RKO (cell line): ENCODE measurements at places on chromosomes 7 and 10.

GRCh38 chr7:45586542-45587520 lies 12.7 kb downstream of the ADCY1 start:
- no peak for DNase-seq

- DNase-seq, result no peak
Observed at GRCh38 chr10:78944723-78945312, 123.9 kb upstream of the ZMIZ1 start.

GRCh38 chr10:8790390-8790789 lies 735.9 kb downstream of the GATA3 start:
- DNase-seq, result no peak

DNA sequence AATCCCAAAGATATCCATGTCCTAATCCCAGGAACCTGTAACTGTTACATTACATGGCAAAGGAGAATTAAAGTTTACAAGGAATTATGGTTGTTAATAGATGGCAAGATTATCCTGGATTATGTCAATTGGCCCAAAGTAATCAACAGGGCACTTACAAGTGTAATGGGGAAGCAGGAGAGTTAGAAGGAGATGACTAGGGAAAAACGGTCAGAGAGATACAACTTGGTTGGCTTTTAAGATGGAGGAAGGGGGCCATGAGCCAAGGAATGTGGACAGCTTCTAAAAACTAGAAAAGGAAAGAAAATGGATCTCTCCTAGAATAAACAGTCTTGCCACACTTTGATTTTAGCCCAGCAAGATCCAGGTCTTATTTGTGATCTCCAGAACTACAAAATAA lies 3.3 kb downstream of the JMJD1C start:
- DNase-seq, result no peak

- no peak for DNase-seq
Observed at GRCh38 chr7:15228831-15229230, 326.3 kb upstream of the DGKB start.

DNA sequence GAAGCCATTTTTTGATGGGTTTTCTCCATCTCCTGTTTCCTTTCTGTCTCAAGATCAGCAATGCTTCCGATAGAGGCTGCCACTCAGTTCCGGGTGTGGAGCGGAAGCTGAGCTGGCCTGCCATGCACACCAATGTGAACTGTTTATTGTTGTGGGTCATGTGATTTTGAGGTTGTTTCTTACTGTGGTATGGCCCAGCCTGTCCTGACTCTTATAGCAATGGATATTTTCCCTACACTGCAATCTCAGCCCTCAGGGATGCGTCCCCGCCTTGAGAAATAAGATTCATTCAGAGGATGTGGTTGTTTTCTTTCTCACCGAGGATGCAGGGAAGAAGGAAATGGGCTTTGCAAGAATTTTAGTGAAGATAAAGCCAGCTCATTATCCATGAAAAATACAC lies 134.7 kb downstream of the PFKFB3 start:
- no peak for DNase-seq

DNA sequence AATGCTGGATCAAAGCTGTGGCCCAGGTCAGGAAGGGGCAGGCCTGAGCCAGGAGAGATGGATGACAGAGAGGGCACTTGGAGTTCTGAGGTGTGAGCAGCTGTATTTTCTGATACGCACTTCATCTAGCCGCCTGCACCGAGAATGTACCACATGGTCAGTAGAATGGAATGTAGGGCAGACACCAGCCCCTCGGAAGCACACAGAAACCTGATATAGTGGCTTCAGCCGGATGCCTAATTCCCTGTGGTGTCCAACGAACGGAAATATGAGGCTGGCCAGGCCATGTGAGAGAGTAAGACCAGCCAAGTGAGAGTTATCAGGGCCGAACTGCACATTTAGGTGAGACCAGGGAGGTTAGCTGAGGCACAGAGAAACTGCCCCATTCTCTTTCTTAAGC lies 46.7 kb upstream of the PLCE1 start:
- no peak for DNase-seq

- no peak for DNase-seq
Observed at GRCh38 chr7:108193594-108194498, 63.7 kb upstream of the LAMB4 start.

DNA sequence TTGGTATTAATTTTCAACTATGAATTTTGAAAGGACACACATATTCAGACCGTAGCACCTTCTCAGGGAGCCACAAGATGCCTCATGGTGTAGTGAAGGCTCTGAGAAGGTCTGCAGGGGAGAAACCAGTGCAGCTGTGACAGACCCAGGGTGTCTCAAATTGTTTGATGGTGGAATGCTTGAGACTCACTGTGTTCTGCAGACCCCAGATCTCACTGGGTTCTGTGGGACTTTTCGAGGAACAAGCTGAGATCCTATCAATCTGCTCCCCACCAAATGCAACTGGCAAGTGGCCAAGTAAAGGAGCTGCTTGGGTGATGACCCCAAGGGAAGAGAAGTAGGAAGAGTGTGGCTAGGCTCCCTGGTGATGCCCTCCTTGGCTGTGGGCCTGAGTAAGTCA lies 130.5 kb upstream of the UNC5B start:
- no peak for DNase-seq

DNA sequence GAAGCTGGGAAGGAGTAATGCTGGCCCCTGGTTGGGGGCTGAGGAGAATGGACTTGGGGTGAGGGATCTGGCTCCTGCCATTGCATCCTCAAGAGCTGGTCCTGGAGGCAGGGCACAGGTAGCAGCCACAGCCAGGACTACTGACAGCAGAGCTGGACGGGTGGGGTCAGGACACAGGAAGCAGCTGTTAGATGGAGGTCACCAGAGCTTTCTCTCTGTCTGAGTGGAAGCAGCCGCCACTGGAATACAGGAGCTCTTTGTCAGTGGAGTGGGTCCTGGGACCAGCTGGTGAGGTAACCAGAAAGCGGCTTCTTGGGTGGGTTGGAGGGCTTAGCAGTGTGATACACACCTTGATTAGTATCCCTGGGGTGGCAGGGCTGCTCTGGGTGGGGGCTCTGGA lies 58.1 kb upstream of the AQP1 start:
- DNase-seq, result no peak

- DNase-seq, result no peak
Observed at GRCh38 chr7:139515266-139515665, 8.2 kb upstream of the CLEC2L start.

DNA sequence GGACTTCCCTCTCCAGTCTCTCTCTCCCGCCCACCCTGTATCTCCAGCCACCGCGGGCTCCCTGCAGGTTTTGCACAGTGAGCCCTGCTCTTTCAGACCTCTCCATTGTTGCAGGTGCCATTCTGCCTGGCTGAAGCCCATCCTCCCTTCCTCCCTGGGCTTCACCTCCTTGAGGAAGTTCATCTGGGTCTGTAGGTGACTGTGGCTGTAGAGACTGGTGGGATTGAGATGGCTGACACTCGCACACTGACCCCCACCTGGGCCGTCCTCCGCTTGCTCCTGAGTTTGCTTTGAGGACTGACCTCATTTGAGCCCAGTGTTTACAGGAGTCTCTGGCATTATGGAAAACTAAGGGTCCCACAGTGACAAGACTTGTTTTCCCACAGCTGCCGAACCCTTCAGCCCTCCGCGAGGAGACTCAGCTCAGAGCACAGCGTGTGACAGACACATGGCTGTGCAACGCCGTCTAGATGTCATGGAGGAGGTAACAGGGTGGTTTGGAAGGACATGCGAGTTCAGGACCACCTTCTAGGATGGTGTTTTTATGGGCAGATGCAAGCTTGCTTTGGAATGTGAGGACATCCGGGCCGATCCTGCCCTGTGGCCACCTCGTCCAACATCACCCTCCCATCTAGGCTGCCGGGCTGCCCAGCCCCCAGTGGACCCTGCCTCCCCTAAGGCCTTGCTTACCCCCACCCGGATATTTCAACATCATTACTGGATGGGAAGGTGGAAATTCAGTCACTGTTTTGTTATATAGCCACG lies 9.3 kb downstream of the PLAC9 start:
- DNase-seq, result no peak

- DNase-seq, result no peak
Observed at GRCh38 chr7:24936121-24936824, 43.7 kb downstream of the OSBPL3 start.

DNA sequence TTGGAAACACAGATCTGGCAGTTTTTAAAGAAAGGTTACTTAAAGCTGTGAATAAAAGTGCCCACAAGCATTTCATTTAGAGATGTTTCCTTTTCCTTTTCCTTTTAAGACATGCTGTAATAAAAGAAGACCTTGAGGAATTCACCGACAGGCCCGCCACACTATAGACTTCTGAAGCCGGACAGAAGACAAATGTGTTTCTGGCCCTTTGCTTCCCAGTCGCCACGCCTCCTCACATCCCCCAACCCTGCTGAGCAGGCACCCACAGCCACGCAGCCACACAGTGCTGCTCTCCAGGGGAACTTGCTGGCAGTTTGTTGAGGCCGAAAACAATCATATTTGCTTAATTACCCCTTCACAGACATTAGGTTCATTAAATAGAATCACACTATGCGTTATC lies 83.4 kb downstream of the SLC25A13 start:
- no peak for DNase-seq

DNA sequence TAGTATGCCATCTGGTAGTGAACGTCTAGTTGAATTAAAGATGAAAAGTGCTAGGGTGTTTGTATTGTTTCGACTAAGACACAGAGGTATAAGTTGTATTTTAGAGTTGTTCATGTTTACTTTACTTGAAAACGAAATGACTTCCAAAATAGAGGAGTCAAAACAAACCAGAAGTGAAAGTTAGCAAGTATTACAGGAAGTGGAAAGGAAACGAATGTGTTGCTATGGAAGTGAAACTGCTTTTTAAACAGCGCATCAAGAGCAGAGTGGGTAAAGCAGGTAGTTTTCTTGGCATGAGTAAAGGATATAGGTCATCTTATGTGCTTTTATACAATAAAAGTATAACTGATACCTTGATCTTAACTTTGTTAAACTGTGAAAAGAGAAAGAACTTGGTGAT lies 20.0 kb upstream of the GALNTL5 start:
- DNase-seq, result no peak

DNA sequence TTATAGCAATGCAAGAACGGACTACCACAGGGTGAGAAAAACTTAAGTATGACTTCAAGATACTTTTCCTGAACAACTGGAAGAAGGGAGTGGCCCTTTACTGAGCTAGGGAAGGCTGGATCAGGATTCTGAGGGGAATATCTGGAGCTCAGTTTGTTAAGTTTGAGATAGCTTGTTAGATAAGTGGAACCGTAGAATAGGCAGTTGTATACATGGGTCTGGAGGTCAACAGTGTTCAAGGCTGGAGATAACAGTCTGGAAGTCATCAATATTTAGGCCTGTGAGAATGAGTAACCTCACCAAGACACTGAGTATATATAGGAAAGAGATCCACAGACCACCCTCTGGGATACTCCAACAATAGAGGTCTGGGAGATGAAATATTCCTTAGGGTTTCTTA lies 7.2 kb downstream of the PLEKHA1 start:
- no peak for DNase-seq

DNA sequence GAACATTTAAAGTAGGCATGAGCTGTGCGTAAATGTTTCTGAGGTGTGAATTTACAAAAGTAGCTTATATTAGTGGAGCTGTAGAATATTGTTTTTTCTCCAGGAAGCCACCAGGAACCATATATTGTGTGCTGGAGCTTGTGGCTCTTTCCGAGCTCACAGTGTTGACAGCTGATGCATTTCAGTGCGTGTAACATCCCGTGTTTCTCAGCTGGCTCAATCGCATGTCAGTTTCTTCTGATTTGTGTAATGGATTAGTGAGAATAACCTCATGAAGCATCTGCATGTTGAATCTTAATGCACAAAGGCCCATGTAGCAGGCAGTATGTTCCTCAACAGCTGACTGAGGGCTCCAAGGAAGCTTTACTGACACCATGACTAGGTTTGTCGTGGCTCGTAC lies 39.4 kb downstream of the VKORC1L1 start:
- no peak for DNase-seq

GRCh38 chr7:4227105-4228010 lies 454.7 kb upstream of the FOXK1 start:
- DNase-seq, result no peak

GRCh38 chr7:11642841-11643240 lies 189.2 kb downstream of the THSD7A start:
- DNase-seq, result no peak

- DNase-seq, result no peak
Observed at GRCh38 chr10:113961182-113962031, 82.3 kb upstream of the ADRB1 start.

GRCh38 chr7:155794196-155794595 lies 18.1 kb downstream of the SHH start:
- DNase-seq, result no peak

- DNase-seq, result no peak
Observed at GRCh38 chr10:3106928-3107425, 39.6 kb downstream of the PFKP start.

GRCh38 chr7:148572067-148572522 lies 18.5 kb upstream of the C7orf33 start:
- no peak for DNase-seq

DNA sequence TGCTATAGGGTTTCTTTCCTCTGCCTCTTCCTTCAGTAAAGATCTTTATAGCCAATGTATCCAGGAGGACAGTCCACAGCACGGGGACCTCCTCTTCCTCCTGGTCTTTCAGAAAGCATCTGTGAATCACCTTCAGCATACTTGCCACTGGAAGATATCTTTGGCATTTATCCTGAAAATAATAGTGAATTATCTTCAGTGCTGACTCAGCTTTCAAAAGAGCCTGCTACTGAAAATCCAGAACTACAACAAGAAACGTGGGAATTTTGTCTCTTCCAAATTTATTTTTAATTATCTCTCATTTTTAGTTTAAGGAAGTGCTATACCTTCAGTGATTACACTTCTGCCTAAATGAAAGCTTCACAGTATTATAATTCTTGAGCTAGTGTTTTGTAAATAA lies 7.6 kb upstream of the UNC5B start:
- DNase-seq, result no peak

- DNase-seq, result no peak
Observed at GRCh38 chr7:5423306-5423975, at the start of gene TNRC18. TNRC18 (minus strand) TSS chr7:5423834; CDS start chr7:5421246, 2,588 bp downstream.

DNA sequence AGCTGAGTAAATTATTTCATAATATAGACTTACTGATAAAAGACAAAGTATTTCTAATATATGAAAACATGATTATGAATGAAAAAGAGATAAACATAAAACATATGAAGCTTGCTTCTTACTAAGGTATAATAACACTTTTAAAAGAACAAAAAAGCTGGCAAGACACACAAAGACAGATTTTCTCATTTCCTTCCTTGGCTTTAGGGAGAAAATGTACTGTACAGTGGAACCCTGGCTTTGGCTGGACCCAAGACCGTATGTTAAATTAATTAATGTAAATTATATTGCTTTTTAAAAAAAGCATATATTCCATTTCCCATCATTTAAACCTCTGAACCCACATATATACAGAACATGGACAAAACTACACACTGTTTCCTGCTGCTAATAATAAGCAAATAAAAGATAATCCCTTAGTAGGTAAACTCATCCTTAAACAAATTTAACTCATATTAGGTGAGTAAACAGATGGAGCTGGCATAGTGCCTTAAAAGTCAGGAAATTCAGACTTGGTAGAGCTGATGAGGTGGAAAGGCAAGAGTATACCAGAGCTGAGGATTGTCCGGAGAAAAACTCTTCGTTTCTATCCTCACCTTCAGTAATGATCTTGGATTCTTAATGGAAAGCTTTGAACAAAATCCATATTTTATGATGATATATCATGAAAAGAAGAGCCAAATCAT lies 1016.4 kb upstream of the KCND2 start:
- DNase-seq, result no peak
